ENCODE measurements at places on chromosomes 11 and 22.

GRCh38 chr22:25404556-25404927 lies 159.9 kb upstream of the GRK3 start:
- no peak for DNase-seq

DNA sequence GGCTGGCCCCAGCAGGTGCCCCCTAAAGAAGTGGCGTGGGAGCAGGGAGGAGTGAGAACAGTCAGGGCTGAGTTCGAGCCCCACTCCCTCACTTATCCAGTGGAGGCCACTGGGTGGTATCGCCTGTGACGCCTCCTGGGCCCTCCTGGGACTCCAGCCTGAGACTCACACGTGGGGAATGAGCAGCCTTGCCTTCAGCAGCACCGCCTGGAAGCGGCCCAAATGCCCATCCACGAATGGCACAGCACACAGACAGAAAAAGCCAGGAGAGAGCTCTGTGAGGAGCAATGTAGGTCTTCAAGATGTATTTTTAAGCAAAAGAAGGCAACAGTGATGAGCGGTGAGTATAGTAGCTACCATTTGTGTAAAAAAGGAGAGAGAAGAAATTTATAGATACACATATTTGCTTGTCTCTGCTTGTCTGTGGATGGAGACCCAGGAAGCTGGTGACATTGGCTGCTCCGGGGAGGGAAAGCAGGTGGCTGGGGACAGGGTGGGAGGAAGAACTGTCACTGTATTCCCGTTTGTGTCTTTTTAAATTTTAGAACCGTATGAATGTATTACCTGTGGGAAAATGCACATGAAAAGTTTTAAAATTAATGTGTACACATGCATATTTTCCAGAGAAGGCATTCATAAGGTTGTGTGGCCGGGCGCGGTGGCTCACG lies 13.2 kb downstream of the KCNJ4 start:
- DNase-seq = no peak

DNA sequence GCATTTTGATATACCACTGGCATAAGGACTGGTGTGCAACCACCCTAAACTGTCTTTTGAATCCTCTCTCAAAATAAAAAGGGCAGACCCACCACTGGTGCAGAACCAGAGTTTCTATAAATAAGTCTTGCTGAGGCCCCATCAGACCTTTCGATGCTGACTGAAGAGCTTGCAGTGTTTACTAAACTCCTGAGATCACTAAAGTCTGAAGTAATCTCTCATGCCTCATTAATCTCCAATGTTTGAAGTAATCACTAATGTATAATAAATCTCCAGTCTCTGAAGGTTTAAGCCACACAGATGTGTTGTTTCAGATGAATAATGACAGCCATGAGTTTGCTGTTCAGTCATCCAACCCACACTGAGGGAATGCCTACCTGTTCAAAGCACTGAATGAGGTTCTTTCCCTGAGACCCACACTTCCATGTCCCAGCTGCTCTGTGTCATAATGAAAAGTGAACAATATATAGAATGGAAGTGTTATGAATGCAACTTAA lies 50.6 kb upstream of the DEUP1 start:
- DNase-seq = no peak

DNA sequence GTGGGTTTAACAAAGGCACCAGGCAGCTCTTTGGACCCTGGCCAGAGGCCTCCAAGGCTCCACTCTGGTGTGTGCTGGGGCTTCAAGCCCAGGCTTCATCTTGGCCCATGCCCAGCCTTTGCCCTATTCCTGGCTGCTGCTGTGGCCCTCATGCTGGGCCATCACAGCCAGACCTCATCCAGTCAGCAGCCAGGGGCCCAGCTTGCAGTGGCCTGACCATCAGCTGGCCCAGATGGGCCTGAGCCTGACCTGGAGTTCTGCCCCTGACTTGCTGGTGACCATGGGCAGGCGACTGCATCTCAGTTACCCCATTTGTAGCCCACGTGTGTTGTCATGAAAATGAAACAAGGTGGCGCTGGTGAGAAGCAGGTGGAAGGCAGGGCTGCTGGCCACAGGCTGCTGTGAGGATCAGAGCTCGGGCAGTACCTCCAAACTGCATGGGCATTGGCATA lies 76.1 kb downstream of the MED15 start:
- DNase-seq = no peak

DNA sequence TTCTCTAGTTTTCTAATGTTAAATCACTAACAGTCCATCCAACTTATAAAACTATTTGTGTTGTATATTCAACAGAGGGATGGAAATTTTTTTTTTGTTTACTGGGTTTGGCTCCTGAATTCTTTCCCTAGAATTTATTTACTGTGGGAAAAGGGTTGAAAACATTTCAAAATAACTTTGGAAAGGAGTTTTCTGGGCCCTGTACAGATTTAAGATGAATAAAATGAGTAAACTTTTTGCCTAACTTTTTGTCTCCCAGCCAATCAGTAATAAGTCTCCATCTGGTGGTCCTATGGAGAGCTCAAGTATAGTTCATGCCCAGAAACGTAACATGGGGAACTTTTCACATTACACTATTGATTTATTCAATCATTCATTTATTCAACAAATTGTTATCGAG lies 16.7 kb upstream of the PRSS23 start:
- DNase-seq = no peak

DNA sequence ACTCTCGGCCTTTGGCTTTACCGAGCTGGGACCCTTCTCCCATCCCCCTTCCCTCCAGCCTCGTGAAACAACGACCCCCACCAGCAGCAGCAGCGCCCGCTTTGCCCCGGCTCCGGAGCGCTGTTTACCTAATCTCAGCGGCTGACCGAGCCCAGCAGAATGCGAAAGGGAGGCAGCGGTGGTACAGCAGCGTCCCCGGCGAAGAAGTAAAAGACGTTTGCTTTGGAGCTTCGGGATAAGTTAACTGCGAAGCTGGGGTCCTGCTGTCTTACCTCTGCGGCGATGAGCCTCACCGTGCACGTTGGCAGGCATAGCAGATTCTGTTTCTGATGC lies 2.0 kb upstream of the LARGE1 start:
- peak; percentile 21 for DNase-seq

- DNase-seq = no peak
Observed at GRCh38 chr11:44446366-44446762, 119.1 kb upstream of the CD82 start.

Data from brain microvascular endothelial cell (primary cell).